ENCODE measurements at places on chromosomes 6 and 20.

GRCh38 chr6:43575105-43575771, 600 bp downstream of the XPO5 start:
- DNase-seq: no peak

DNA sequence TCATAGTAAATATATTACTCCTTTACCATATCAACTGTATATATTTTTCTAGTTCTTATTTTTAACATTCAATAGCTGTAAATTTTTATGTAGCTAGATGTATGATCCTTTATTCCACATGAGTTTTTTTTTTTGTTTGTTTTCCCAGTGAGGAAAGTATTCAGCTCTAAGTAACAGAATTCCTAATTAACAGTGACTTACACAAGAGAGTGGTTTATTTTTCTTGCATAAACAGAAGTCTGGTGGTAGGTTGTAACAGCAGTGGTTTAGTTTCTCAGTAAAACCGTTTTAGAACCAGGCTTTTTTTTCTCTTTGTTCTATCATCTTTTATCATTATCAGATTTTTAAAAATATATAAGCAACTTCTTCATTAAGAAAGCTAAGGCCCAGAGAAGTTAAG, 116.9 kb upstream of the FLRT3 start:
- DNase-seq: no peak

DNA sequence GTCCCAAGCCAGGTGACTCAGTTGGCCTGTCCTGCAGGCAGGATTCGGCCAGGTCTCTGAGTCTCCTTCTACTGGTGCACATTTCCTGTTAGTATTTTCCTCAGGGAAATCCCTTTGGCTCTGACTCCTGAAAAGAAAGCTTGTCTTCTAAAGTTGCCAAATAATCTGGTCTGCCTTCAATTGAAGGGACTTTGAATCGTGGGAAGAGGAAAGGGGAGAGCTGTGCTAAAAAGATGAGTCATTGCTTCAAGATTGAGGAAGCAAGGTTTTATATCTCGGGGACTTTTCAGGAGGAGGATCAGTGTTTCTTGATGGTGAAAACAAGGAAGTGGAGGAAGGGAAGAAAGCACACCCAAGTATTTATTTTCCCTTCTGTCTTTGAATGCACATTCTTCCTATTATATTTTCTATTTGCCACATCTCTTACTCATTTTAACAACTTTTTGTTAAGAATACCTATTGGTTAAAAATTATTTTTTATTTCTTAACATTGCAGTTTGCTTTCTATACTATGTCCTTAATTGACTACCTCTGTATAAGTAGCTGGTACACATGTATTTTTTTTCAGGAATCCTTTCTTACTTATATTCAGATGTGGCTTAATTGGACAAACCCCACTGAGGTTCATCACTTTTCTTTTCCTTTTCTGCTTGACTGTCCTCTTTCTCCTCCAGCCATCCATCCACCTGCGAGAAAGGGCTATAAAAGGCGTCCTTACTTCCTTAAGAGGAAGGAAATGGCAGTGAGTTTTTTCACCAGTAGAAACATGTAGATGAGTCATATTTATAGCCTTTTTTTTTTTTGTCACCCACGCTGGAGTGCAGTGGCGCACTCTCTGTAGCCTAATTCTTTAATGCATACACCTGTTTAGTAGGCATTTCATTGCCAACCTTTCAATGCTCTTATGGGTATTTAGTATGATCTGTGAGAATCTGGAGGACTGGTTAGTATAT, 15.0 kb upstream of the IFNGR1 start:
- DNase-seq: peak; percentile 68

GRCh38 chr6:36070252-36070651, 42.6 kb downstream of the MAPK14 start:
- DNase-seq: no peak

GRCh38 chr20:39176457-39176856, 214.3 kb downstream of the DHX35 start:
- DNase-seq: no peak

GRCh38 chr6:36235309-36235708, 34.6 kb upstream of the PNPLA1 start:
- DNase-seq: no peak

- DNase-seq: no peak
Measured at GRCh38 chr20:62048821-62049291, 16.8 kb downstream of the TAF4 start.

GRCh38 chr6:139790527-139790926, 416.1 kb upstream of the CITED2 start:
- DNase-seq: no peak

DNA sequence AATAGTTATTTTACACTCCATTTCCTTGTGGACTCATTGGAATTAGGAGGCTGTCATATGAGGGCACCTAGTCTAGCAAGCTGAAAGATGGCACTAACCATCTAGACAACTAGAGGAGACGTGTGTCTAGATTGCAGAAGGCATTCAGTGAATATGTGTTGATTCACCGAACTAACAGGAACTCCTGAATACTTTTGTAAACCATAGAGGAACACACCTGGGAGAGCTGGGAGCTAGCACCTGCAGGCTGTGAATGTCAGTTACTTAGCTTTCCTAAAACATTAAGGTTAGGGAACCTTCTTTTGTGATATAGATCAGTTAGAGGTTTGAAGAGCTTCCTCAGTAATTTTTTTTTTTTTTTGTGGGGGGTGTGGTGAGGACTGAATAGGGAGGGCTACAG, 7.7 kb downstream of the OPN5 start:
- DNase-seq: no peak

GRCh38 chr6:36975231-36976006, 10.6 kb downstream of the MTCH1 start:
- DNase-seq: no peak

GRCh38 chr20:43681991-43682410, 15.1 kb downstream of the MYBL2 start:
- no peak for DNase-seq

- DNase-seq: no peak
Measured at GRCh38 chr20:46349035-46349741, 40.9 kb upstream of the CDH22 start.

DNA sequence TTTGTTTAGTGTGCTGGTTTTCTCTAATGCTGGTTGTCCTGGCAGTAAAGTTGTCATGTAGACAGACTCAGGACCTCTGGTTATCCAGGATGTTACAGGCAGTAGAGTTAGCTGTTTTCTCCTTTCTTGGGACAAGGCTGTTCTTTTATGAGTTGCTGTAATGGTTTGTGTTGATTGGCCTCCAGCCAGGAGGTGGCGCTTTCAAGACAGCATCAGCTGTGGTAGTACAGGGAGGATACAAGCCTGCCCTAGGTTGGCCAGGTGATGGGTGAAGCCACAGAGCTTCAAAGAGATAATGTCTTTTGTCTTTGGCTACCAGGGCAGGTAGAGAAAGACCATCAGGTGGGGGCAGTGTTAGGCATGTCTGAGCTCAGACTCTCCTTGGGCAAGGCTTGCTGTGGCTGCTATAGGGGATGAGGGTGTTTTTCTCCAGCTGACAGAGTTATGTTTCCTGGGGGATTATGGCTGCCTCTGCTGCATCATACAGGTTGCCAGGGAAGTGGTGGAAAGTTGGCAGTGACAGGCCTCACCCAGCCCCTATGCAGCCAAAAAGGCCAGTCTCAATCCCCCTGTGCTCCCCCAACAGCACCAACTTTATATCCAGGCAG, 127.2 kb upstream of the TAB2 start:
- no peak for DNase-seq

DNA sequence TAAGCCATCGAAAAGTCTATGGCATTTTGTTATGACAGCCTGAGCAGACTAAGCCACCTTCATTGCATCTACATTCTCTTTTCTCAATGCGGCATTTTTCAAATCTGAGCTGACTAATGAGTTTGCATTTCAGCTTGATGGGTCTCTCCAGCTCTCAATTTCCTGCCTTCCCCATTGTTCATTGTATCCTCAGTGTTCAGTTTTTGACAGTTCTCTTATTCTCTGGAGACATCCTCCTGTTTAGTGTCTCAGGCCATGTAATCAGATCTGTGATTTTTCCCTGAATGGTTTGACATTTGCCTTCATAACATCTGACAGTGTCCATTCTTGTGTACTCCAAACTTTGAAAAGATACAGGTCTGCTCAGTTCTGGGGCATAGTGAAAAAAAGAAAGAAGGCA, 27.9 kb upstream of the MCM3 start:
- DNase-seq: no peak

GRCh38 chr6:24829657-24830056, 30.9 kb upstream of the ARMH2 start:
- no peak for DNase-seq

- no peak for DNase-seq
Measured at GRCh38 chr20:46717818-46718541, 8.5 kb downstream of the SLC2A10 start.

DNA sequence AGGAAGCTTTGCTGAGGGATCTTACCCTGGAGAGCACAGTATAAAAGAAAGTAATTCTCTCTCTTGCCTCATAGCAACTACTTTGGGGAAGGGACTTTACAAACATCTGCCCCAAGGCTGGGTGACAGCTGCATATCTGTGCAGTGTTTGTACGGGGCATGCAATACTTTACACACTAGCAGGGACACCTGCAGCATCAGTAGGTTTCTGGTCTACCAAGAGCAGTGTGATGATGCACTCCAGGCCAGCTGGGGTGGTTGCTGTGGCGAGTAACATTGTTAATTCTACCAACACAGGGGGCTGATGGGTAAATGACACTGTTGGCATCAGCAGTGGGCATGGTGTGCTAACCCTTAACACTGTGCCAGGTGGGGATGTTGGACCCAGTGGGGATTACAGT, 48.0 kb downstream of the ADTRP start:
- DNase-seq: no peak

- no peak for DNase-seq
Measured at GRCh38 chr6:162178666-162179065, 548.9 kb downstream of the PRKN start.

DNA sequence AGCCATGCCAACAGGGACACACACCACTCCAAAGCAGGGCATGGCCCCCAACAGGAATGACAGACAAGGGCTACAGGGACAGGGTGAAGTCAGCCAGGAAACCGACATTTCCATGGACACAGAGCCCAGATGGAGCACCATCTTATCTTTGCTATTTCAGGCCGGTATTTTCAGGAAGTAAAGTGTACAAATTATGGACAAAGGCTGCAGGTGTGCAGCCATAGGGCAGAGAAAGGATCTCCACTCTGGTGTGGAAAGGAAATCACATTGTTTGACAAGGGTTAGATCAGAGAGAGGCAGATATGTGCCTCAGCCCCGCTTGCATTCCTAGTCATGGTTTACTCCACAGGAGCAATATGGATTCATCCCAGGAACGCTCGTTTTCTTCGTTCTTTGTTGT, 81.7 kb upstream of the SLC22A23 start:
- DNase-seq: no peak

GRCh38 chr6:11865680-11866300, 87.2 kb upstream of the ADTRP start:
- no peak for DNase-seq

- DNase-seq: no peak
Measured at GRCh38 chr6:32436995-32437836, 2.5 kb upstream of the HLA-DRA start.

DNA sequence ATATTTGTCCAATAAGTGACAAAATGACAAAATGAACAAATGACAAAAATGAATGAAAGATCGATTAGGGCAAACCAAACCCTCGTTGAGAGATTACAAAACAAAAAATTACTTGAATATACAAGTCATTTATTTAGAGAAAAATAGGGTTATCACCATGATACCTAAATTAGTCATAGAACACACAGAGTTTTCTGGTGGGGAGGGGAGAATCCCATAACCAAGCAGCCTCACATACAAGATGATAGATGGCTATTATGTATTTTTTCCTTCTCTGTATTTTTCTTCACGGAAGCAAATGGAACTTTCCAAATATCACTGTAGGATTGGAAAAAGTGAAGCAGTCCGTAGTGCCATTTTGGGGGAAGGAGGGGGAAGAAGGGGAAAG, 28.5 kb upstream of the BMP6 start:
- no peak for DNase-seq

DNA sequence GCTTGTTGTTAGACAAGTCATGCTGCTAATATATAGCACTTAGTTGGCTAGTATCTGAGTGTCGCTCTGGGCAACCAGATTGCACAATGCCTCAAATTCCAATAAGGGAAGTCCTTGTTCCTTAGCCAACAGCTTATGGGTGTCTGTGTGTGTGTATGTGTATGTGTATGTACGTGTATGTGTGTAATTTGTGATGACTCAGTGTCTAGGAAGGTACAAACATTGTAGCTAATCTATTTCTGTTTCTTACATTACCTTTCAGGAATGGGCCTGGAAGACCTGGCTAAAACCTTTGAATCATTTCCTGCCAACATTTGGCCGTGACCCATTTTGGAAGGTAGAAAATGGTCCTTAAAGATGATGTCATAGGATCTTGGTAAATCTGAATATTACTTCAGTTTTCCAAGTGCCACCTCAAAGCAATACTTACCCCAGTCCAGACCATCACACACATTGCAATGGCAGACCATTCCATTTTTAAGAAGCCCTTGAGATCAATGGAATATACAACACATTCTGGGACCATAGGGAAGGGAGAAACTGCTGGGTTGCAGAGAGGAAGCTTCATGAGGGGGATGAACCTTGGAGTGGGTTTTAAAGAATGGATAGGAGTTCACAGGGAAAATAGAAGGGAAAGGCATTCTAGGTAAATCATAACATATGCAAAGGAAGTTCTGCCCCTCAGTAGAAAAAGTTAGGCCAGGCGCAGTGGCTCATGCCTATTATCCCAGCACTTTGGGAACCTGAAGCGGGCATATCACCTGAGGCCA, 25.1 kb downstream of the NEDD9 start:
- DNase-seq: peak; percentile 92

DNA sequence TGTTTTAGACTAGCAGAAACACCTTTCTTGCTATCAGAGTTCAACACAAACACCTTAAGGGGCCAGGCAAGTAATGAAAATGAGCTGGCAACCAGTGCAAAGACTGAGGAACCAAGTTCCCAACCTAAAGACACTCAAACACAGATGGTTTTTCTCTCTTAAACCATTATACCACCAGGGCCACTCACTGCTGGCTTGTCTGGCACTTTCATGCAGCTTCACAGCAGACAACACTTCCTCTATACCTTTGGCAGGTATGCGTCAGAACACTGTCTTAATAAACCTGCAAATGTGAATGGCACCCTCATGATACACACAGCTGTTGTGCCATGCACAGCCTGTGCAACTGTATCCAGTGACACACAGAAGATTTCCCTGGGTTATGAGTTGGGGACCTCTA, 41.6 kb downstream of the NFATC2 start:
- no peak for DNase-seq

DNA sequence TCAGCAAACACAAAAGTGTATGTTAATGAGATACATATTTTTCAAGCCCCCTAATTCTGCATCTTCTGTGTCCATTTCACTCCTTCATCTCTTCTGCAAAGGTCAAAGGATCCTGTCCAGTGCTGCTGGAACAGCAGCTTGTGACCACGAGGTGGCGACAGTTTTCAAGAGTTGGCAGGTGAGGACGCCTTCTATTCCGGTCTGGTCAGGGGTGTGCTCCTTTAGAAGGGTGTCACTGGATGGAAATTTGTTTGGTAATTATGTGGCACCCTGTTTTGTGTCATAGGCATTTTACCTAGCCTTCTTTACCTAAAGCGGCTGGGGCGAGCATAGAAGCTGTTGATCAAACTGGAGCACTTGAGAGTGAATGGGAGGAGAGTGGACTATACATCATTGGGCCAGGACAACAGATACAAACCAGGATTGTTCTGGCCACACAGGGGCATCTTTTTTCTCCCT, 32.9 kb upstream of the ERVFRD-1 start:
- DNase-seq: peak; percentile 18

Data from AG04450 (cell line).